ENCODE measurements at places on chromosomes 4 and X.

DNA sequence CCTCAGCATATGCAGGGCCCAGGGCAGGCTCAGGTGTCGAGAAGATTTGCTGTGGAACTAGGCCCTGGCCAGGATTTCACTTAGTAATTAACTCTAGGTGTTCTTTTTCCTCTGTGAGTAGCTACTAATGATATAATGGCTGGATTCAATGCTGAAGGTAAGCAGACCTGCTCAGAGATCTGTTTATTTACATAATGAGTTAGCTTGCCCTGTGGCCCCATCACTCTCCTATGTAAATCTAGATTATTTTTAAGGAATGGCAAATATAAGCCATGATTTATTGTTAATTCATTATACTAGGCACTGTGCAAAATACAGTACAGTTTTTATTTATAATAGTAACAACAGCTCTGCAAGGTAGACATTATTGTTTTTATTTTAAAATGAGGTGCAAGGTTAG lies 117.2 kb downstream of the IRF2 start:
- DNase-seq = no peak

DNA sequence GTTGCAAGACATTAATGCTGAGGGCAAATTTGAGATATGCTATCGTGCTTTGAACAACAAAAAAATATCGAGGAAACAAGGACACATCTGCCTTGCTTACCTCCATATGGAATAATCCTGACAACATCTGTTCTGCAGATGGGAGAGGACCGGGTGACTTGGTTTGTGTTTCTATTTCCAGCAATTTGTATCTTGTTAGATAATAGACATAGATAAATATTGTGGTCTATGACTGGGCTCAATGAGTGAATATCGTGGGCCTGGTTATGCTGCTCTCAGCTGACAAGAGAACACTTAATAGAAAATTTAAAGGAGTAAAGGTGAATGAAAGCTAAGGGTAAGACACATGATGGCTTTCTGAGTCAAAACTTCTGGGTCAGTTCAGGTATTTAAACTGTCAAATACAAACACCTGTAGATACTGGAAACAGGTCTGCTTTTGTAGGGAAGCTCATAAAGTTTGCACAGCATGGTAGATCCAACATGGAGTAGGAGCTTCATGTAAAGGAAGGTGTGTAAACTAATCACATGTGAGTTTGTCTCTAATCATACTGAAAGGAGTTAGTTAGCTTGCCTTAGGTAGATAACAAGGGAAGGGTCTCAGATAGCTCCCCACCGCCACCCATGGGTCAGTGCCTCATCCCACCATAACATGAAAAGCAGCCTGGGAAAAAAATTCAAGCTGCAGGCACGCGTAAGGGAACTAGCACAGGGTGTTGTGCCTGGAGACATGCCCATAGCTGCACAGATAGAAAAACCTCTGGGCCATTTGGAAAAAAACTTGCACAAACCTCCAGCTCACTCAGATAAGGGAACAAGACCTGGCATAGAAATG lies 904.1 kb upstream of the EPHA5 start:
- DNase-seq = no peak

- DNase-seq = no peak
Measured at GRCh38 chr4:147015491-147015890, 69.8 kb upstream of the TTC29 start.

GRCh38 chrX:35380808-35381700 lies 417.1 kb upstream of the MAGEB16 start:
- no peak for DNase-seq

DNA sequence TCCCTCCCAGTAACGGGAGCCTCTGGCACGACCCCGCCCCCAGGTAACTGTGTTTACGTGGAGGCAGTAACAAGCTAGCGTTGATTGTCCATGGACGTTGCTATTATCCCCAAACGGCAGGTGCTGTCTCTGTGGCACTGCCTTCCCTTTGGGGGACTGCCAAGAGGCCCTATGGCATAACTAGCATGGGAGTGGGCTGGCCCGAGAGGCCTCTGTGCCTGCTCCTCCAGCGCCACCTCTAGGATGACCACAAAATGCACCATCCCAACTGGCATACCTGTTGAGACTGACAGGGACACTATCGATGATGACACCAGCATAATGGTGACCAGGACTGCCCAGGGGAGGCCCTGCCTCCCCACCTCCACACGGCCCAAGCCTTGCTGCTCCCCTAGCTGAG lies 1.5 kb downstream of the SRPK3 start:
- no peak for DNase-seq

DNA sequence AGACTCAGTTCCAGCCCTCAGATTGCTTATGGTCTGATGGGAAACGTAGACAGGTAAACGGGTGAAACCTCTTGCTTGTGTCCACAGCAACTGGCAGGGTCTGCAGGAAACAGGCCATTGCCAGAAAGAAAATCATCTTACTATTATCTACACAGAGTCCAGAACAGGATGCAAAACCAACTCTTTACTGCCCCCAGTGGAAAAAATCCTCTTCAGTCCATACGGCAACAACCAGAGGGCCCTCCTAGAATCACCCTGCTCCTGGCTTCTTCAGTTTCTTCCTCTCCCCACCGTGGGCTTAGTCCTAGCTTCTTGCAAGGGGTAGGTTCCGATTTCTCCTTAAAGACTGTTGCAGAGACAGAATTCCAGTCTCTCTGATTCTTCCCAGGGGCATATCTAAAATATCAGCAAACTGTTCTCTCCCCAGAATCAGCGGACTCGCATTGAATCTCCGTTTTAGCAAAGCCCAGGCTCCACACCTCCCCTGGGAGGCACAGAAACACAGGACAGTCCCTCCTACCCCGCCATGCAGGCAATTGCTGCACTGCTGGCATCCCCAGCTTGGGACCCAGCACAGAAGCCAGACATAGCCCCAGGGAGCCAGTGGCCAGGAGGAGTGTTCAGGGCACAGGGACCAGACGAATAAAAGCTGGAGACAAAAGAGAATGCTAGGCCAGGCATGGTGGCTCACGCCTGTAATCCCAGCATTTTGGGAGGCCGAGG lies 41.0 kb upstream of the SH3RF1 start:
- DNase-seq = no peak

DNA sequence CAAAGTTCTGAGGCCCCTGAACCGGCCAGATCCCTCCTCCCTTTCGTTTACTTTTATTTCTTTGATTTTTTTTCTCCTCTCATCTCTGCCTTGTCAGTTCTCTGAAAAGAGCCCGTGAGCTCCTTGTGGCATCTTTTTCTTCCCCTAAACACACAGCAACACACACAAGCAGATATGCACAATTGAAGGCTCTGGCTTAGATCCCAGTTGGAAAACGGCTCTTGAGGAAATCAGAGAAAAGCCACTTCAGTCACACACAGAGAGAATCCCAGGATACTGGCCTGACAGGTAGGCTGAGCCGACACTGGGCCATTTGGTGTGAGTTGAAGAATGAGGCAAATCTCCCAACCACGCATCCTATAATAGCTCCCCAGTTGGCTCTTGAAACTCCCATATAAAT lies 12.9 kb downstream of the DIPK2B start:
- DNase-seq = peak; percentile 48

DNA sequence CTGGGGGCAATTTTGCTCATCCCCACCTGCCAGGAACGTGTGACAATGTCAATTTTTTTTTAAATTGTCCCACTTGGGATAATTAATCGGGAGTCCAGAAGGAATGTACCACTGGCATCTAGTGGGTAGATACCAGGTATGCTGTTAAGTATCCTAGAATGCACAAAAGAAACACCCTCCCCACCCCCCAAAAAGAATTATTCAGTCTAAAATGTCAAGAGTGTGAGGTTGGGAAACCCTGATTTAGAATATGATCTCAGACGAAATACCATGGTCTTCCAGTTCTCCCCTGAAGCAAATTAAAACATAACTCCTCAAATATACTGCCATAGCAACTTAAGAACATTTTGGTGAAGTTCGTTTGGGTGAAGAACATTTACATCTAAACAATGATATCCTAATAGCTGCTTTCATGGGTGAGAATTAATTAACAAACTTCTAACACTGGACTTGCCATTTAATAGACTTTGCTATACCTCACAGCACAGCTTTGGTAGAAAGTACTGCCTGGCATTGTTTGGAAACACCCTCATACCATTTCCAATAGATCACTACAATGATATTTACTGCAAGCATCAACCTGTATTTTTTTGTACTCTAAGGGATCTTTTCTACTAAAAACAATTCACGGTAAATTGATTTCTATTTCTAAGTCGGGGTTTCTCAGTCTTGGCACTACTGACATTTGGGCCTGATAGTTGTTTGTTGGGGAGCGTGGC lies 36.5 kb downstream of the SH3RF1 start:
- no peak for DNase-seq

- DNase-seq = no peak
Measured at GRCh38 chrX:13340182-13340791, 20.4 kb upstream of the ATXN3L start.

GRCh38 chr4:153884325-153884724 lies 95.4 kb upstream of the SFRP2 start:
- no peak for DNase-seq

DNA sequence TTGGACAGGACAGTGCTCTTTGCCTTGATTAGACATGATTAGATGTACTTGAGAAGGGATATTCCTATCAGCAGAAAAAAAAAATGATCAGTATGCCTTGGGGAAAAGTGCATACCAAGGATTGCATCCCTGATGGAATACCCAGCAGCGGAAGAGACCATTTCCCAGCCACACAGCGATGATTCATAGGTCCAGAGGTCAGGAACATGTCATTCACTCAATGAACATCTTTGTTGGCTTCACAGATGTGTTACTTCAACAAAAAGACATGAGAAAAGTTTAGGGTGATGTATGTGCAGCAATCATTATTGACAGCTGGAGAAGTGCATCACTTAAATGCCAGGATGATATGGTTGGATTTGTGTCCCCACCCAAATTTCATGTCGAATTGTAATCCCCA lies 293.5 kb downstream of the ZNF674 start:
- DNase-seq = no peak

GRCh38 chr4:183876268-183876934 lies 28.7 kb upstream of the STOX2 start:
- peak; percentile 34 for DNase-seq

DNA sequence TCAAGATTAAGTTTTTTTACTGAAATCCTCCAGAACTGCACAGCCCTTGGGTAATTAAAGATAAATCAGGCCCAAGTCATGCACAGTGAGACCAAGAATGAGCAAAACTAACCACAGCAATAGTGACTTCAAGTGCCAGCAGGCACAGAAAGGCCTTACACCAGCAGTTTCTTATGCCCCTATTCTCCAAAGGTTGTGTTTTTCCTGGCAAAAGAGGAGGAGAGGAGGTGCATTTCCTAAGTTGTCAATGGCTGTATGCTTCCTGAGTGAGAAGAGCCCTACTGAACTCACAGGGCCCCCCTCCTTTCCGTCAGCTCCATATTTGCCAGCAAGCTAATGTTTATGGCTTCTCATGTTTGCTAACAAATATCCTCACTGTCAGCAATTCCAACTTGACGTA lies 418.7 kb upstream of the INTU start:
- DNase-seq = no peak

- no peak for DNase-seq
Measured at GRCh38 chr4:188297873-188298272, 158.6 kb downstream of the TRIML1 start.

DNA sequence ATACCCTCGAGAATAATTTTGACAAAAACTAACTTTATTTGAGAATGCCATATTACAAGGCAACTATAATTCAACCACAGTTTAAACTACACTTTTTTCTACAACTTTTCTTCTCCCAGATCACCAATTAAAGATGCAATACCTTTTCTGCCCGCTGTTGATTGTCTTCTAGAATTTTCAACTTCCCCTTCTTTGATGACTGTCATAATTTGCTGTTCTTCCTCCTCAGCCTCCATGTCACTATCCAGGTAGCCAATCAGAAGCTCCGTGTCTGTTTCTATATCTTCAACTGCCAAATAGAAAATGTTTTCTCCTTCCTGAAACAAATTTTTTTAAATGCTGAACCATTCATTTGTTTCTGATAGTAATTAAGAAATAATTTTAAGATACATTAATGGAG lies 101.5 kb downstream of the PRDM5 start:
- DNase-seq = no peak

DNA sequence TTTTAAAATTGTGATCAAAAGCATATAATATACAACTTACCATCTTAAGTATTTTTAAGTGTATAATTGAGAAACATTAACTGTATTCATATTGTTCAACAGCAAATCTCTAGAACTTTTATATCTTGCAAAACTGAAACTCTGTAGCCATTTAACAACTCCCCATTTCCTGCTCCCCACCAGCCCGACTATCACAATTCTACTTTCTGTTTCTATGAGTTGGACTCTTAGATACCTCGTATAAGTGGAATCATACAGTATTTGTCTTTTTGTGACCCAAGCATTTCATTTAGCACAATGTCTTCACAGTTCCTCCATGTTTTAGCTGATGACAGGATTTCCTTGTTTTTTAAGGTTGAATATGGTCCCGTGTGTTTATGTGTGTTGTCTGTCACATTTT lies 106.0 kb downstream of the LRBA start:
- no peak for DNase-seq

- DNase-seq = no peak
Measured at GRCh38 chr4:3638080-3638795, 106.0 kb upstream of the LRPAP1 start.

DNA sequence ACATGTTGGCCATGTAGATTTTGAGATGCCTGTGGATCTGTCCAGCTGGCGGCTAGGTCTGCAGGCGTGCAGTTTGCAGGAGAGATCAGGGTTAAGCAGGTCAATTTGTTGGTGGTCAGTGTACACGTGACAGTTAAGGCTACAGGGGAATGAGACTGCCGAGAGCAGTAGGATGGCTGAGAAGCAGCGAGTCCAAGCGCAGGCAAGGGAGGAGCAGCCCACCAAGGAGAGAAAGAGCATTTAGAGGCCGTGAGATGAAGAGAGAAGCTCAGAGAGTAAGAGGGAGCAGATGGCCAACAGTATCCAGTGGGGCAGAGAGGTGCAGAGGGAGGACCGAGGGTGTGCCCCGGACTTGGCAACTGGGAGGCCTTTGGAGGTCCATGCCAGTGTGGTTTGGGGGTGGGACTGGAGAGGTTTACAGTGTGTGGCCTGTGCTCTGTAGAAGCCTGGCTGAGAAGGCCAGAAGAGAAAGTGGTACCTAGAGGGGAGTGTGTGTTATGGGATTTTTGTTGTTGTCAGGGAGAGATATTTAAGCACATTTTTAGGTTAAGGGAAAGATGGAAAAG lies 18.4 kb downstream of the SNX25 start:
- no peak for DNase-seq

GRCh38 chr4:100017637-100018310 lies 67.7 kb upstream of the H2AZ1 start:
- no peak for DNase-seq

DNA sequence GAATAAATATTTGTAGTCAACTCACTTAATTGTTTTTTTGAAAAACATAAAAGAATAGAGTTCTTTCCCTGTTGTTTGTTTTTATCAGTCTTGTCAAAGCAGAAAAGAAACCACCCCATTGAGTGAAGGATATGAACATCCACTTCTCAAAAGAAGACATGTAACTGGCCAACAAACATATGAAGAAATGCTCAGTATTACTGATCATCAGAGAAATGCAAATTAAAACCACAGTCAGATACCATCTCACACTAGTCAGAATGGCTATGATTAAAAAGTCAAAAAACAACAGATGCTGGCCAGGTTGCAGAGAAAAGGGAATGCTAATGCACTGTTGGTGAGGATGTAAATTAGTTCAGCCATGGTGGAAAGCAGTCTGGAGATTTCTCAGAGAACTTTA lies 326.1 kb upstream of the EMCN start:
- DNase-seq = no peak

GRCh38 chr4:185911556-185912064 lies 99.6 kb upstream of the SORBS2 start:
- no peak for DNase-seq
